ENCODE measurements at places on chromosomes 13 and 19.

DNA sequence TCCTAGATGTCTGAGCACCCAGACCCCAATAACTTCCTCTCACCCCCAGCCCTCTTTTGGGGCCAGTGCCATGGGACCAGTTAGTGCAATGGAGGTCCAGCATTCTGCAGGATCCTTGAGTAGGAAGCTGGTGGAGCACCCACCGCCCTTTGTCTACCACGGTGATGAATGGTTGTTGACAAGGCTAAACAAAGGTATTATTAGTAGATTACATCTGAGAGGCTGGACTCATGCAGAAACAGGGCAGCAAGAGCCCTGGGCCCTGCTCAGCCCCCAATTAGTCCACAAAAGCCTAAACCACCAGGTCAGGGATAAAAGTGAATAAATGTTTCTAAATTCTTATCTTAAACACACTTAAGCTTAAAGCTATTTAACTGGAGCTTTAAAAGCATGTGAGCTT, 196.5 kb upstream of the TSHZ3 start:
- no peak for DNase-seq

- no peak for DNase-seq
These were observed 646 bp downstream of the ZNF567 start for GRCh38 chr19:36688058-36688457.

DNA sequence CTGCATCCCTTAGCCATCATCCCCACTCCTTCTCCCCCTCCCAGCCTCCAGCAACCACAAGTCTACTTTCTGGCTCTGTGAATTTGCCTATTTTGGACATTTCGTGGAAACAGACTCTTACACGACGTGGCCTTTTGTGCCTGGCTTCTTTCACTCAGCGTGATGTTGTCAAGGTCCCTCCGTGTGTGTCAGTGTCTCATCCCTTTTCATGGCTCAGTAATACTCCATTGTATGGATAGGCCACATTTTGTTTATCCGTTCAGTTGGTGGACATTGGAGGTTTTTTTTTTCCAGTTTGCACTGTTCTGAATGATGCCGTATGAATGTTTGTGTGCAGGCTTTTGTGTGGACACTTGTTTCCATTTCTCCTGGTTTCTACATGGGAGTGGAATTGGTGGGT, 38.0 kb downstream of the BICRA start:
- no peak for DNase-seq

DNA sequence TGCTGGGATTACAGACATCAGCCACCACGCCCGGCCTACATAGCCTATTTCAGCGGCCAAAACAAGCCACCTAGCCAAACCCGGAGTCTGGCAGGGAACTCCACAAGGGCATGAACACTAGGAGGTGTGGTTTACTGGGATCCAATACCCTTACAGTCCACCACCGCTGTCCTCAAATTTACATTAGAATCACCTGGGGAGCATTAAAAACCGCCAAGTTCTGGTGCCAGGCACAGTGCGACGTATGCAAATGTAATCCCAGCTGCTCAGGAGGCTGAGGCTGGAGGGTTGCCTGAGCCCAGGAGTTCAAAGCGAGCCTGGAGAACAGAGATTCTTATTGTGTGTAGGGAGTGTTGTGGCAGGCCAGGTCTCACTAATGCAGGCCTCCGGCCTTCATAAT, 4.2 kb upstream of the AP1M1 start:
- no peak for DNase-seq

DNA sequence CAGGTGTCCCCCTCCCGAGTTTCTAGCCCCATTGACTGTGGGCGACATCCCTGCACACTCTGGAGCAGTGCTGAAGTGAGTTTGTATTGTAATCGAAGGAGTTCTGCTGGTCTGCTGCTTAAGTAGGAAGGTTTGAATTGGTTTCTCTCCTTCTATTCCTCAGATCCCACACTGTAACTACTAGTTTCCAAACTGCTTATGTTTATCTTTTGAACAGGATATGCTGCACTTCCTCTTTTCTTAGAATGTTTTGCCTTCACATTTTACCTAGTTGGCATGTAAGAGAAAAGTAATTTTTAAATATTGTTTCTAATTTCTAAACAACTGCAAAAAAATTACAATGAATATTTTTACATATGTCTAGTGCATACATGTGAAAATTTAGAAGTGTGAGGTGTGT, 511.8 kb downstream of the KLF12 start:
- DNase-seq, result no peak

- DNase-seq, result no peak
These were observed 81.7 kb upstream of the KLHL1 start for GRCh38 chr13:70189981-70190380.

DNA sequence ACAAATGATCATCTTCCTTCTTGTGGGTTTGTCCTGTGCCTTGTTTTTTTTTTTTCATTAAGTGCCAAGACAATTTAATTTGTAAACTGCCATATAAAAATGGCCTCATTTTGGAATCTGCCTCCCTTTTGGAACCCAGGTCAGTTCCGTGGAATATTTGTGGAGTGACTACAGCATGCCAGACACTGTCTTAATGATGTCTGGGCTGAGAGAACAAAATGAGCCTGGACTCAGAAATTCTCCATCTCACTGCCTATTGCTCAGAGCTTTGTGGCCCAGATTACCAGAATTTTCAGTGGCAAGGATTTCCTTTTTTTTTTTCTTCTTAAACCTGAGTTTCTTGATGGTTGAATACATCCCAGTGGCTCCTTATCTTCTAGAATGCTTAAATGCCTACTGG, 340.6 kb downstream of the ENOX1 start:
- no peak for DNase-seq

GRCh38 chr13:30134578-30134977, 172.8 kb downstream of the KATNAL1 start:
- no peak for DNase-seq

GRCh38 chr19:49551531-49551930, 23.7 kb downstream of the RCN3 start:
- DNase-seq, result no peak

GRCh38 chr19:47186446-47187334, 44.3 kb downstream of the BBC3 start:
- DNase-seq, result no peak

DNA sequence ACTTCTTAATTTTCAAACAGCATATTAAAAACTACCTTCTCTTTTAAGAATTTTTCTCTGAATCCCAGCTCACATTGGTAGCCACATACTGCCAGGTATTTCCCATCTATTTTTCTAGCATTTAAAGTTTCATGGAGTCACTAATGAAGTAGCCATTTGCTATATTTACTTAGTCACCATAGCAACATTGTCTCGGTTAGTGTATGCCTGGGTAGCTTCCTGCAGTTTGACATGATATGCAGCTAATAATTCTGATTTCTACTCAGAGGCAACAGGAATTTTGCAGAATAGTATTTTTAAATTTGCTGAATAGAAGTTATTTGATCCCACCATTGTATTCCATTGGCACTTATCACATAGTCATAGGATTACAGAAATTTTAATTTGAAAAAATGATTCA, 30.9 kb upstream of the KCTD4 start:
- no peak for DNase-seq

- DNase-seq, result no peak
These were observed 242.6 kb downstream of the KCTD12 start for GRCh38 chr13:76643596-76643995.

GRCh38 chr13:68176475-68176874, 946.3 kb upstream of the PCDH9 start:
- no peak for DNase-seq

- DNase-seq, result peak; percentile 30
These were observed 17.7 kb upstream of the FBXO17 start for GRCh38 chr19:38993271-38993670.

GRCh38 chr19:49690079-49690655, 749 bp upstream of the CPT1C start:
- DNase-seq, result no peak

- no peak for DNase-seq
These were observed 8.4 kb downstream of the AP1M1 start for GRCh38 chr19:16206046-16206605.

GRCh38 chr13:66821551-66821950, 408.6 kb downstream of the PCDH9 start:
- DNase-seq, result no peak

GRCh38 chr13:30900436-30900835, 5.6 kb upstream of the MEDAG start:
- no peak for DNase-seq

DNA sequence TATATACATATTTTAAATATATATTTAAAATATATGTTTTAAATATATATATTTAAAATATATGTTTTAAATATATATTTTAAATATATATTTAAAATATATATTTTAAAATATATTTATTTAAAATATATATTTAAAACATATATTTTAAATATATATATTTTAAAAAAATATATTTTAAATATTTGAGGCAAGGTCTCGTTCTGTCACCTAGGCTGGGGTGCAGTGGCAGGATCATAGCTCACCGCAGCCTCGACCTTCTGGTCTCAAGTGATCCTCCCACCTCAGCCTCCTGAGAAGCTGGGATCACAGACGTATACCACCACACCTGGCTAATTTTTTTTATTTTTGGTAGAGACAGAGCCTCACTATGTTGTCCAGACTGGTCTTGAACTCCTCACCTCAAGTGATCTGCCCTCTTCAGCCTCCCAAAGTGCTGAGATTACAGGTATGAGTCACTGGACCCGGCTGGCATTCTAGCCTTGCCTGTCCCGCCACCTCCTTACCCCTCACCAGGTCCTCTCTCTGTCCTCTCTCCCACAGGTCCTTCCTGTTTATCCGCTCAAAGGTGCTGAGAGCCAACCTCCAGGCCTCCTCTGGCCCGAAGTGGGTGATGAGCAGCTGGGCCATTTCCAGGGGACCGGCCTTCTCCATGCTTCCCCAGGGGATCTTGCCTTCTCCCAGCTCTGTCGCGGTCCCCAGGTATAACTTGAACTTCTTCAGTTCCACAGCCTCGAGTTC, 564 bp downstream of the NLRP12 start:
- no peak for DNase-seq

DNA sequence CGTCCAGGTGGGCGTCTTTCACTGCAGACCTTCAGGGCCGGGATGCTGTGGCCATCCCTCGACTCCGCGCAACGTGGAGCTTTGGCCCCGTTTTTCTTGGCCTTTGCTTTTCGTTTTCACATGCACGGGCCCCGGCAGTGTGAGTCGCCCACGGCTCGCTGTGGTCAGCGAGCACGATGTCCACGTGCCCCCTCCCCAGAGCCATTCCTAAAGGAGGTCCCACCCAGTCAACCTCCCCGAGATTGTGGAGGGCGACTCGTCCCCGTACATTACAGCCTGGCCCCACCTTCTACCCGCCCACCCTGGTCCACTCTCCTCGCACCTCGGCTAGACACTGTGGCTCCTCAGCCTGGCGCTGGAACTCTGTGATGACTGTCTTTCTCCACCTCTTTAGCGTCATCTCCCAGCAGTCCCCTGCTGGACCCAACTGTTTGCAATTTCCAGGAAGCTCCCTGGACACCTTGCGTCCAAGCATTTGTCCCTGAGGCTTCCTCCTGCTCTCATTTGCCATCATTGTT, 405 bp downstream of the ZNF446 start:
- peak; percentile 56 for DNase-seq

DNA sequence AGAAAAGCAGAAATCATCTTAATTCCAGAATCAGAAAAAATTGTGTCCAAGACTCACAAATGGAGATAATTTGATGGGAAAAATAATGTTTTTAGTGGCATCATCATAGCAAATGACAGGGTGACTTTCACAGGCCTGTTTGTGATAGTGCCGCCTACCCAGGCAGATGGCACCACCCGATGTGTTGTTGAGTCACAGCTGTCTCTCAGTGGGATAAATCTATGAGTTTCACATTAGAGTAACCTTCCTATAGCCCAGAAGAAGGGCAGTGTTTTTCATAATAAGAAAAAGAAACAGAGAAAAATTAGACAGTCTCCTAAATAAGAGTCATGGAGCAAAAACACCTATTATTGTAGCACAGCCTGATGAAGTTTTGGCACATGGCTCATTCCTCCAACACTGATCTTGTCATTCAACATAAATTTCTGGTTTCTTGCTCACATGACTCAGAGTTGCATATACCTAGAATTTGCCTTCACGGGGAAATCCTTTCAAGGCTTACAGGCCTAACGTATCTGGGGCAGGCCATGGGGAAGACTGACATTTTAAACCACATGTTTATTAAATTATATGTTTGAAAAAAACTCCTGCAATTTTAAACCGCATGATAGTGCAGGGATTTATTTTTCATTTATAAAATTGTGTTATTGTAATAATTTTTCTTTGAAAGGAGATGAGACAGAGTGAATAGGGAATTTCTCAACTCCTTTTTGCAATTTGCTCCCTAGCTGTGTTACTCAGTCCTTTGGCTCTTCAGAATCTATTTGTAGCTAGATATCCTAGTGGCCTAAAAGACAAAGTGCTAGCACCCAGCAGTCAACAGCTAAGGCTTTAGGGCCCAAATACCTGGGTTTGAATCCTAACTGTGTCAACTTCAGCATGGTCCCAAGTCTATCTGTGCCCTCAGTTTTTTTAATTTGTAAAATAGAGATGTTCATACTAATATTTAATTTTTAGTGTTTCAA, 393.7 kb downstream of the NDFIP2 start:
- no peak for DNase-seq

GRCh38 chr13:77874406-77874805, 44.2 kb downstream of the EDNRB start:
- DNase-seq, result no peak

DNA sequence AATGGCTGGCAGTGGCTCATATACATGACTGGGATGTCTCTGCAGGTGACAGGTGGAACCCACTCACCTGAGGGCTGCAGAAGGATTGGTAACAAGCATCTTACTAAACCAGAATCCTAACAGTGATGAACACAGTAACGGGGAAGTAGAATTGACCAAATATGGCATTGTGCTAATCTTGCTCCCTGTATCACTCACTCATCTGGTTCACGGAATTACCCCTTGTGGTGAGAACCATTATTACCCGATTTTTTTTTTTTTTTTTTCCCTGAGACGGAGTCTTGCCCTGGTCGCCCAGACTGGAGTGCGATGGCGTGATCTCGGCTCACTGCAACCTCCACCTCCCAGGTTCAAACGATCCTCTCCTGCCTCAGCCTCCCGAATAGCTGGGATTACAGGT, 69.5 kb downstream of the PTPRS start:
- no peak for DNase-seq

DNA sequence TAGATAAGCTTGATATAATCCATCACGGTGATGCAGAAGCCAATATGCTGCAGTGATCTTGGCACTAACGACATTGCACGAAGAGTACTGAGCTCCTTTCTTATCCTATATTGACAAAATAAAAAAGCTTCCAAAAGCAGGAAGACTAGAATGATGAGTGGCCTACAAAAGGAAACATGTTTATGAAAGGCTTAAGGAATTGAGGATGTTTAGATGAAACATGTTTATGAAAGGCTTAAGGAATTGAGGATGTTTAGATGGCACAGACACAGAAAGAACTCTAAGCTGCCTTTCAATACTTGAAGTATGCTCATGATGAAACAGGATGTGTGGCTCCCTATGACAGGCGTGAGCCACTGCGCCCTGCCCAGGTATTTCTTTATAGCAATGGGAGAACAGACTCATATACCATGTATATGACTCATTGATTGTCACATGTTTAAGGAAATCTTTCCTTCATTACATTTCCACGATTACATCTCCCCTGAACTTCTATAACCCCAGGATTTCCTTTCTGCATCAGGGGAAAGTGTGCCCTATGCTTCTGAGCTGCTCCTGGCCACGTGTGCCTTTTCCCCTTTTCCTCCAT, 690.8 kb upstream of the ARGLU1 start:
- peak; percentile 20 for DNase-seq

Data from AG08396 (cell line).